ENCODE measurements at places on chromosomes 13 and 19.
A peak's percentile ranks its signal among the peaks of the same experiment; 100 is the strongest.

- no peak for DNase-seq
Measured at GRCh38 chr13:27621116-27621365, 651 bp upstream of the POLR1D start.

DNA sequence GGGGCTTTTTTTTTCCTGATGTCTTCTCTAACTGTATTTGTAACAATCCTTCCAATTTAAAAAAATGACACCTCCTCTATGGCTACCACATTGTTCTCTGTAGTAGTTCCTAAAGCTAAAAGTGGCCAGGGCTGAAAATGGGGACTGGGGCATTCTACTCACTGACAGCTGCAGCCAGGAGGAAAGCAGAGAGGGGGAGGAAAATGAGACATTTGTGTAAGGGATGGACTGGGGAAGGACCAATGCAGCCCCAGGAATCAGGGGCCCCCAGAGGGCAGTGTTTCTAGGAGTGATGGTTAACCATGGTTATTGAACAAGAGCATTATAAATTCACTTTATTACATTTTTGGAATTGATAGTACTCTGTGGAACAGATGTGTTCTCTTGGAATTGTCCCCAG lies 34.3 kb upstream of the C1QTNF9 start:
- DNase-seq: no peak

- DNase-seq: no peak
Measured at GRCh38 chr19:46134527-46134926, 10.0 kb upstream of the IGFL3 start.

DNA sequence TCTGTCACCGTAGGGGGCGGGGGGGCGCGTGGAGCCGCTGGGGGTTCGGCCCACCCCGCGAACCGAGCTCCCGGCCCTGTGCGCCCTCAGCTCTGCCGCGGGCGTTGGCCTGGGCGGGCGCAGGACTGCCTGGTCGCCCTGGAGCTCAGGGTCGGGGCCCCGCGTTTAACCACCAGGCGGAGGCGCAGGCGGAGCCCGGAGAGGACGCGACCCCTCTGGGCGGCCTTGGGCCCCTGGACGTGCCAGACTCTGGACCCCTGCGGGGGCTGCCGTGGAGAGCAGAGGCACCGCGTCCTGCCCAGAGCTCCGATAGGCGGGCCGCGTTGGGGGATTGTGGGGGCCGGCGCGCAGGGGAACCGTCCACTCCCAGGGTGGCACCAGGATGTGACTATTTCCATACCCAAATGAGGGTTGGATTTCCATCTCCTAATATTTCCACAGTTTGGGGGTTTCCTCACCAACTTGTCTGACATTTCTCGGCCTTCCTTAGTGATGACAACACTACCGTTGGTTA lies 13.0 kb upstream of the USP29 start:
- DNase-seq: no peak

DNA sequence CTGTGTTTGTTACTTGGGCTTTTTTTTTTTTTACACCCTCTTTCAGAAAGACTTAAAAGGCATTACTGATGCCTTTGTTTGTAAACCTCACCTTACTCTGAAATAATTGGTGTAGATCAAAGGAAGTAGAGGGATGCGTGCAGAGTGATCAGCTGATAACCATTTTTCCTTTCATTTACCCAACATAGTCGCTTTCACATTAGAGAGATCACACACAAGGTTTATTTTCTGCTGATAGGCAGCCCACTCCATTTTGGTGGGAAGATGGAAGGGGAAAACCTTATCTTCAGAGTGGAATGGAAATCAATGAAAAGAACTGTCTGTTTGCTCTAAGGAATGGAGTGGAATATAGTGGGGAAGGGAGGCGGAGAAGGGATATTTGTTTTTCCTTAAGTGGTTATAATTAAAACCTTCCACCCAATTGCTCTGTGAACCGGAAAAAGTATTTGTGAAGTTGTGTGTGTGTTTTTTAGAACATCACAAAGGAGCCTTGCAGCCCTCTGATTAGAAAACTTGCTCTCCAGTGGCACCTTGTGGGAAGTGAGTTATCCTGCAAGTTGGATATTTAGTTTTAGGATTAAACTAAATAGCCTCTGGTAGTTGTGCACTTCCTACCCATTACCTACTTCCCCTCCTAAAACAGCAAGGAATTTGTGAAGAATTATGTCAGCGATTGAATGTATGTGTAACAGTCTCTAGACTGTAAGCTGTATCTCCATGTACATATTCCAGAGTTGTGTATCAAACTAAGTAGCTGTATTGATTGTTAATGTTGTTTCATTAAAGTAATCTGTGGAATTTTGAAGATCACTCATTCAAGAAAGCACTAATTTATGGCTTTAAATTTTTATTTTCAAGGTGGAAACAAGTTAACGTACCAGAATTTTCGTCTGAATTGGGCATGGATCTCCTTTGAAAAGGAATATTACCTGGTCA lies 76.8 kb downstream of the FREM2 start:
- peak; percentile 2 for DNase-seq

DNA sequence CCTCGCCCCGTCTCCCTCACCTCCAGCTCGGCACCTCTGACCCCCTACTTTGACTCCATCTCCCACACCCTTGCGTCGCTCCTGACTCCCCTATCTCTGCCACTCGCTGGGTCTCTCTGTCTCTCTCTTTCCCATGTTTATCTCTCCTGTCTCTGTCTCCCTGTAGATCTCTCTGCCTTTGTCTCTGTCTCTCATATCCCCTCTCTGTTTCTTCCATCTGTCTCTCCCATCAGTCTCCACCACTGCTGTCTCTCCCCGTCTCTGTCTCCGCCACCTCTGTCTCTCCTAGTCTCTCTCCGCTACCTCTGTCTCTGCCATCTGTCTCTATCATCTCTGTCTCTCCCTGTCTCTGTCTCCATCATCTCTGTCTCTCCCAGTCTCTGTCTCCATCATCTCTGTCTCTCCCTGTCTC lies 12.4 kb upstream of the BBC3 start:
- no peak for DNase-seq

DNA sequence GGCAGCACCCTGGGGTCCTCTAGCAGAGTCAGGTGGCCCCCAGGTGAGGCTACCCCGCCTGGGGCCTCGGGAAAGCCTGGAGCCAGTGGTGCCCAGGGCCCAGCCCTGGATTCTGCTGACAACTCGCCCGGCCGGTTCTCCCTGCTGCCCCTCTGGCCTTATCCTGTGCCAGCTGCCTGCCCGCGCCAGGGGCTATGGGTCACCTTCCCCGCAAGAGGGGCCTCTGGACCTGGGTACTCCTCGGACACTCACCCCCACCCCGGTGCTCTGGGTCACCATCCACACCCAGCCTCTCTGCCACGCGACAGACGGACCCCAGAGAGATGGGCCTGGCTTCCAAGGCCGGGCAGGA lies 24.0 kb downstream of the ZBTB7A start:
- no peak for DNase-seq

- peak; percentile 50 for DNase-seq
Measured at GRCh38 chr13:112643759-112644459, 45.9 kb upstream of the ATP11A start.

GRCh38 chr19:8638078-8638619 lies 7.7 kb downstream of the NFILZ start:
- DNase-seq: no peak

DNA sequence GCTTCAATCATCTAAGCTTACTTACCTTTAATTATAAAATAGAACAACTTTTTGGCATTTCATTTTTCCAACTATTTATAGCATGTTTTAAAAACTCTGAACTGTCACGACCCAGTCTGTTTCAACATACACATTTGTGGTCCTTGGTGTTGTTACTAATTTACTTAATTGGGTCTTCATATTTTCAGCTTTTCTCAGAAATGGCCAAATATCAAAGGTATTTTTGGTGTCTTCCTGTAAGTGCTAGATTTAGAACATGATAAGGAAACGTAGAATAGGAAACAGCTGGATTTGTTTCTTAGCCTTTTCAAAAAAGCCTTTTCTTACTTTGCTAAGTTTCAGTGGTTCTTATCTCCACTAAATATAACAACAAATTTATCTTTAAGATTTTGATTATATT lies 11.4 kb downstream of the LPAR6 start:
- peak; percentile 28 for DNase-seq

DNA sequence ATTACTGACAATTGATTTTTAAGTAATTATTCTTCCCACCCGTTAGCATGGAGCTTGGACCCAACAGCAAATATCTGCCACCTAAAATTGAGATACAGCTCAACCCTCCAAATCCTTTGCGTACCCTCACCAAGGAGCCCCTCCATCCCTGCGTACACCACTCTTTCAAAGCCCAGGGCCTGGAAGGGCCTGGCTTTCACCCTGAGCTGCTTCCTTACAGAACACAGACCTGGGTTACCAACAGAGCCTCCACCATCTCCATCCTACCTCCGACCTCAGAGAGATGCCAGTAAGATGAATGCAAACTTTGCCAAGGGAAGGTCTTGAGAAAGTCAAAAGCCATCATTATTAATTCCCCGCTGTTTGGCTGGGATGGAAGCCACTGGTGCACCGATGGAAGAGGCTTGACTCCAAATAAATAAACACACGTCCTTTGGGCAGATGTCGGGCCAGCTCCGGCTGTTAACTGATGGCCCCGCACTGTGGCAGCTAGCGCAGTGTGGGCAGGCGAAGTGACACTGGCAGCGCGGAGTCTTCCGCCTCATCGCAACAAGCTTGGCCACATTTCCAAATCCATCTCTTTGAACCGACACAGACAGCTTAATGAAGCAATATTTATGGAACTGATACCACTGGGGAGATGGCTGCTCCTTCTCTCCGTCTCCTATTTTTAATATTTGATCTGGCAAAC lies 150.2 kb upstream of the VSTM2B start:
- DNase-seq: no peak

- peak; percentile 78 for DNase-seq
Measured at GRCh38 chr19:16386619-16387240, 62.1 kb downstream of the KLF2 start.

GRCh38 chr13:113448545-113448884 lies 4.8 kb downstream of the ADPRHL1 start:
- no peak for DNase-seq

GRCh38 chr13:79859756-79860155 lies 378.8 kb downstream of the NDFIP2 start:
- DNase-seq: no peak

GRCh38 chr19:4624733-4625362 lies 14.5 kb upstream of the TNFAIP8L1 start:
- peak; percentile 54 for DNase-seq

GRCh38 chr13:48626077-48626449 lies 27.7 kb upstream of the CYSLTR2 start:
- DNase-seq: no peak
